ENCODE measurements at places on chromosomes 7 and 10. TPM values are rescaled to one million over a fixed set of nuclear protein-coding genes. Genes with fewer than 3 reads are reported as not detected.

GRCh38 chr10:119431034-119431772, 111.3 kb downstream of the RGS10 start:
- no peak overlapping the region for H3K4me3 ChIP-seq
- H3K27ac ChIP-seq = no peak overlapping the region
- DNase-seq = no peak
- no peaks in the 10 kb centered on the region for H3K4me1 ChIP-seq
- peaks cover 3% of the 10 kb centered on the region for H3K27me3 ChIP-seq

DNA sequence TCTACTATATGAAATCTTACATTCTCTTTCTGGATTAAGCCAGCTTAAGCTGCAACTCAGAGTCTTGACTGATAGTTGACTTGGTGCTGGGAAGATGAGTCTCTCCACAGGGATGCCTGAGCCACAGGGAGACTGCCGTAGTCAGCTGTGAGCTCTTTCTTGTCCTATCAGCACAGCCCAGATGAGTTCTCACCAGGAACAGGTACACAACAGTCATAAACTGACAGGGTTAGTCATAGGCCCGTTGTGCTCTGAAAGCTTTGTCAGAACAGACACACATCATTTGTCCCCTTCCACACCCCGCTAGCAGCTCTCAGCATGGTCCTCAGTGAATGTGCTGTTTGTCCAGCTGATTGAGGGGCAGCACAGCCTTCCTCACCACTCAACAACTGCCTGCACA, 221.6 kb downstream of the RPS24 start:
- no peak for DNase-seq
- peaks cover 3% of the 10 kb centered on the region for H3K4me1 ChIP-seq
- no peak overlapping the region for H3K4me3 ChIP-seq
- no peak overlapping the region for H3K27ac ChIP-seq
- H3K36me3 ChIP-seq = no peaks in the 10 kb centered on the region

Gene KIF11
- 7.2 TPM for total RNA-seq

- peak; percentile 69 for DNase-seq
- peak overlapping the region; percentile 19 for H3K27ac ChIP-seq
- H3K4me1 ChIP-seq = peaks cover 19% of the 10 kb centered on the region
Observed at GRCh38 chr7:102170393-102170970, 116.2 kb upstream of the SH2B2 start.

DNA sequence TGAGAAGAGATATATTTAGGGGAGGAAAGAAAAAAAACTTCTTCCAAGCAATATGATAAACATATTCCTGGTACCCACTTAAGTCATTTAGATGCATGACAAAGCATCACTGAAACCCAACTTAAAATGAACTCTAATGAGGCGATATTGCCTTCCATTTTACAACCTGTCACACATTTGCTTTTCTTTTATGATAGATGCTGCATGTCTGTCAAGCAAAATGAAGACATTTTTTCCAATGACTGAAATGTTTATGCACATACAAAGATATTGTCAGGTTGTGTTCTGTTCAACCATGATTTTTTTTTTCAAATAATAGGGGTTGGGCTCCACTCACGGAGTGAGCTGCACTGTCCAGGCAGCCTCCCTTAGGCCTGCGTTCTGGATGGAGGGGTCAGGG, 894.4 kb downstream of the SORCS3 start:
- no peak overlapping the region for H3K4me3 ChIP-seq
- H3K27me3 ChIP-seq = peaks cover 1% of the 10 kb centered on the region
- H3K36me3 ChIP-seq = peaks cover 5% of the 10 kb centered on the region
- H3K4me1 ChIP-seq = no peaks in the 10 kb centered on the region
- no peak for DNase-seq
- no peak overlapping the region for H3K27ac ChIP-seq

Gene ELN
- 3.7 TPM for total RNA-seq

DNA sequence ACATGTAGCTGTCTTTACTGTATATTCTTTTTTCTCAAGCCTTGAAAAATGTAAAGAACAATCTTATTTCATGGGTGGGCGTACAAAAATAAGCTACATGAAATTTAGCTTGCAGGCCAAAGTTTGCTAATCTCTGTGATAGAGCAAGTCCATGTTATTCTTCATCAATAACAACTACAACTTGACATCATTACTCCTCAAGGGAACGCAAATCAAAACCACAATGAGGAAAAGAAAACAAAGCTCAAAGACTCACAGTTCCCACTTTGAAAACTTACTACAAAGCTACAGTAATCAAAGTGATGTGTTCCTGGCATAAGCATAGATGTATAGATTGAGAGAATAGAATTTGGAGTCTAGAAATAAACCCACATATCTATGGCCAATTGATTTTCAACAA, 62.5 kb downstream of the GNA12 start:
- H3K27ac ChIP-seq = no peak overlapping the region
- H3K27me3 ChIP-seq = peaks cover 2% of the 10 kb centered on the region
- H3K4me3 ChIP-seq = no peak overlapping the region

GRCh38 chr10:18378766-18379165, 238.5 kb downstream of the CACNB2 start:
- DNase-seq = no peak
- no peak overlapping the region for H3K4me3 ChIP-seq
- no peak overlapping the region for H3K27ac ChIP-seq
- H3K36me3 ChIP-seq = no peaks in the 10 kb centered on the region

Gene GOLGA7B
- total RNA-seq = 21.5 TPM

- DNase-seq = no peak
- no peak overlapping the region for H3K4me3 ChIP-seq
- peaks cover 4% of the 10 kb centered on the region for H3K27me3 ChIP-seq
- no peaks in the 10 kb centered on the region for H3K36me3 ChIP-seq
- H3K4me1 ChIP-seq = no peaks in the 10 kb centered on the region
Observed at GRCh38 chr7:47091141-47091540, 490.8 kb downstream of the TNS3 start.

GRCh38 chr7:50300336-50300735, 4.2 kb upstream of the IKZF1 start:
- H3K4me1 ChIP-seq = peaks cover 2% of the 10 kb centered on the region
- H3K27me3 ChIP-seq = peaks cover 12% of the 10 kb centered on the region
- H3K4me3 ChIP-seq = no peak overlapping the region
- no peak overlapping the region for H3K27ac ChIP-seq

DNA sequence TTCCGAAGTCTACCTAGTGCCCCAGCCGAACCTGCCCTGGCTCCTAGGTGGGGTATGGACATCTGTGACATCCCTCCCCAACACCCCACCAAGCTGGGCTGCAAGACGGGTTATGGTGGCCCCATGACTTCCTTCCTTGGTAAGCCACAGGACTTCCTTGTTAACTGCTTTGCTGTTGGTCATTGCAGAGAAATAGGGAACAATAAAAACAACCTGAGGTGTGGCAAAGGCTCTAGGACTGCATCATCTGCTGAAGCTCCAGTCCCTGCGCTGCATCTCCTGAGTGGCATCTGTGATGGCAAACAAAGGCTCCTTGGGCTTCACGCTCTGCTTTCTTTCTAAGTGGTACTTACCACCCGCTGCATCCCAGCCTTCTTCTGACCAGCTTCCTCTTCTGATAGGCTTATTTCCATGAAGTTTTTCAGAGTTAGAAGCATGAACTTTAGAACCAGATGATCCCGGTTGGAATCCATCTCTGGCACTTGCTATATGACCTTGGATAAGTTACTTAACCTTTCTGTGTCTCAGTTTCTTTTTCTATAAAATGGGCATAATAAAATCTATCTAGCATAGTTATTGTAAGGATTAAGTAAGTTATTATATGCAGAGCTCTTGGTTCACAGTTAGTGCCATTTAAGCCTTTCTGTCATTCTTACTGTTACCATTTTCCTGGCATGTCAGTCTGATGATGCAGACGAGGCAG, 216.8 kb downstream of the RPS24 start:
- H3K27ac ChIP-seq = no peak overlapping the region
- DNase-seq = no peak
- no peak overlapping the region for H3K4me3 ChIP-seq
- peaks cover 3% of the 10 kb centered on the region for H3K36me3 ChIP-seq

Gene GIMAP1
- not detected for total RNA-seq

GRCh38 chr7:343227-343822, 53.4 kb downstream of the FOXL3 start:
- H3K27me3 ChIP-seq = peaks cover 10% of the 10 kb centered on the region
- H3K4me1 ChIP-seq = peaks cover 2% of the 10 kb centered on the region
- no peak overlapping the region for H3K27ac ChIP-seq
- H3K4me3 ChIP-seq = no peak overlapping the region
- no peaks in the 10 kb centered on the region for H3K36me3 ChIP-seq

Gene IL6
- total RNA-seq = not detected

- H3K36me3 ChIP-seq = peaks cover 24% of the 10 kb centered on the region
- peak overlapping the region; percentile 38 for H3K27ac ChIP-seq
- no peaks in the 10 kb centered on the region for H3K27me3 ChIP-seq
- peaks cover 19% of the 10 kb centered on the region for H3K4me1 ChIP-seq
- DNase-seq = no peak
- H3K4me3 ChIP-seq = no peak overlapping the region
Observed at GRCh38 chr7:151462306-151462779, 22.4 kb upstream of the CRYGN start.

DNA sequence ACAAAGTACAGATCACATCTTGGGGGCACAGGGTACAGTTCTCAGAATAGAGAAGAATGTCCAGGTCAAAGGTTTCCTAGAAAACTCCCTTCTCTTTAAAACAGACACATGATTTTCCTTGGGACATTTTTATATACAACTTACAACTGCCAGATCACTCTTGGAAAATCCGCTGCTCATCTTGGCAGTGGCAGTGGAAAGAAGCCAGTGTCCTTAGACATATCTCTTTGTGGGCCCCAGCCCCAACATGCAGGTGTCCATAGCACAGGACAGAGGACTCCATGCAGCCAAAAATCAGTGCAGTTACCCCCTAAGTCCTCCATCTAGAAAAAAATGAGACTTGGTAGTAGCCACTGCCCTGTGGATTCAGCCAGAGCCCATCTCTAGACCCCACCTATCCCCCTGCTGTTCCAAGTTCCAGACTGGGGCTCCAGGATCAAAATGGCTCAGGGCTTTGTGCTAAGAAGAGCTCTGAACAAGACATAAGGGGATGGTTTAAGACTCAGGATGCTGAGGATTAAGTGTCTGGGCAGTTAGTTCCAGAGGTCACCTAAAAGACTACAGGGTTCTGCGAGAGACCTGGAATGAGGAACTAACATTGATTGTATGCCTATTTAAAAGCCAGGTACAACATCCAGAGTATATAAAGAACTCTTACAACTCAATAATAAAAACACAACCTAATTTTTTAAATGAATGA, 34.4 kb downstream of the HIPK2 start:
- peaks cover 2% of the 10 kb centered on the region for H3K27me3 ChIP-seq
- no peak overlapping the region for H3K27ac ChIP-seq
- H3K36me3 ChIP-seq = no peaks in the 10 kb centered on the region
- H3K4me1 ChIP-seq = peaks cover 29% of the 10 kb centered on the region
- H3K4me3 ChIP-seq = no peak overlapping the region

DNA sequence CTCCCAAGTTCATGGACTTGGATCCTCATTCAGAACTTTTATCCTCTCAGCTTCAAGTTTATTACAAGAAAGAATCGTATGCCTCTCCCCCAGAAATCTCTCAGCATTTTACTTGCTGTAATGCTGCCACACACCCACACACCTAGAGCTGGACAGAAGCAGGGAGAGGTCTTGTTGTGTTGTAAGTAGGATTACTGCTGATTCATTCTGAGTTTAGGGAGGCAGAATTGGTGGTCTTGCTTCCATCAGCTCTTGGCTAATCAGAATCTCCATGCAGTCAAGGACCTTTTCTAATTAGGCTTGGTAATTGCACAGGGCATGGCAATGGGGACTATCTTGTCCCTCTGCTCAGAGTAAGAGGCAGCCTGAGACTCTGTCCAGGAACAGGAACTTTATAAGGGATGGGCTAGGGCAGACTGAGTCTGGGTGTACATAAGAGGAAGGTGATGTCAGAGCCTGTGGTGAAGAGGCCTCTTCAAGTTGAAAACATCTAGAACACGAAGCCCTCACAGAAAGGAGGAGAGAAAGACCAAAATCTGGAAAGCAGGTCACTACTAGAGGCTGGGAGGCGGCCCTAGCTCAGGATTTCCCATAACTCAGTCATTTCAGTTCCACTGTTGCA, 7.0 kb upstream of the PTPRE start:
- H3K27me3 ChIP-seq = no peaks in the 10 kb centered on the region
- peaks cover 29% of the 10 kb centered on the region for H3K36me3 ChIP-seq
- no peak for DNase-seq
- H3K4me1 ChIP-seq = no peaks in the 10 kb centered on the region
- no peak overlapping the region for H3K27ac ChIP-seq

Gene GPR85
- 3.4 TPM for total RNA-seq

DNA sequence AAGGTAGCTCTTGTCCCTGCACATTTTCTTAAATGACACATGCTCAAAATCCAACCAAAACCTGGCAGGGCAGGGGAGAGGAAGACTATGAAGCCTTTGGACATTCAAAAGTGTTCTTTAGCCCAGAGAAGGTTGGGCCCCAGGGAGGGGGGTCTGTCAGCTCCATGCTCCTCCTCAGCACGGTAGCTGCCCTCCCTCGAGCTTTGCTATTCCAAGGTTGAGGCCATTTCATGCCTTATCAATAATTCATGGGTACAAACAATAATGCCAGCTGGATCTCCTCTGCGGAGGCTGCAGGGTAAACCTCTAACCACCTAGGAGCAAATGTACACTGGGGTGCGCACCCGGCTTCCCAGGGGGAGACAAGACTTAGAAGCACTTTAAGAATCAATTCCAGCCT, 61.5 kb downstream of the SLIT1 start:
- H3K4me1 ChIP-seq = peaks cover 60% of the 10 kb centered on the region
- DNase-seq = peak; percentile 61
- H3K27me3 ChIP-seq = peaks cover 4% of the 10 kb centered on the region
- H3K36me3 ChIP-seq = no peaks in the 10 kb centered on the region
- H3K4me3 ChIP-seq = peak overlapping the region; percentile 37

DNA sequence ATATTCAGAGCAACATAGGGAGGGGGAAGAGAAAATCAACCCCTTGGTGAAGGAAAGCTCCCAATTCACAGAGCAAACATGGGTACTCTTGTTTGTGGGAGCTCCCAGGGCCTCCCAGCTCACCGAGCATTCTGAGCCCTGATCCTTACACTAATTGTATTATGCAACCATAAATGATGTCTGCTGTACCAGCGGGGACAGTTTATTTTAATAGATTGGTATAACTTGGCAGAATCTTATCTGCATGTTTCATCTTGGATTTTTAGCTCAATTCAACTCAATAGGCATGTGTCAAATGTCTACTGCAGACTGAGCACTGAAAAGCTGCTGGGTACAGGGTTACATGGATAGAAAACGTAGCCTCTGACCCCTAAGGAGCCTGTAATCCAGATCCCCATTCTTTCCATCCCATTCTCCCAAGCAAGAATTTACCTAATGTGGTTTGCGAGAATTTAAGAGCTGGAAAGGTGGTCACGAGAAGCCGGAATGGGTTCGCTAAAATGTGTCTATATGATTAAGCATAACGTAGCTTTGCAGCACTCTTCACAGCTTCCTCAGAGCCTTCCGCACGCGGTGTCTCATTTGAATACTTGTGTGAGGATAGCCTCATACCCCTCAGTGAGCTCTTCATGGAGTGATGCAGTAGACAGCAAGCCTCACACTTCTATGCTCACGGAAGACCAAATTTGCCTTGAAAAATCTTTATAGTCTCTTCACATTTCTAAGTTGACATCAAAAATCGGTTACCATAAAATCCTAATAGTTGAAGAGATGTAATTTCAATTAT, 18.3 kb downstream of the EGFR start:
- H3K4me1 ChIP-seq = peaks cover 1% of the 10 kb centered on the region
- H3K4me3 ChIP-seq = no peak overlapping the region
- H3K36me3 ChIP-seq = no peaks in the 10 kb centered on the region
- DNase-seq = no peak

- no peak for DNase-seq
- H3K4me3 ChIP-seq = no peak overlapping the region
Observed at GRCh38 chr7:21131897-21132296, 296.0 kb upstream of the SP4 start.

Gene SLC18A3
- total RNA-seq = 21.5 TPM

Gene ITPRID1
- total RNA-seq = not detected

Gene SLC4A2
- 99.4 TPM for total RNA-seq

- H3K4me3 ChIP-seq = no peak overlapping the region
- H3K27me3 ChIP-seq = no peaks in the 10 kb centered on the region
- H3K36me3 ChIP-seq = no peaks in the 10 kb centered on the region
- H3K27ac ChIP-seq = no peak overlapping the region
Observed at GRCh38 chr7:12028508-12028907, 182.6 kb upstream of the TMEM106B start.

Gene MYL10
- total RNA-seq = not detected
